ENCODE measurements at places on chromosomes 6 and 20.

GRCh38 chr6:142942805-142943227 lies 2.2 kb downstream of the HIVEP2 start:
- DNase-seq, result no peak

DNA sequence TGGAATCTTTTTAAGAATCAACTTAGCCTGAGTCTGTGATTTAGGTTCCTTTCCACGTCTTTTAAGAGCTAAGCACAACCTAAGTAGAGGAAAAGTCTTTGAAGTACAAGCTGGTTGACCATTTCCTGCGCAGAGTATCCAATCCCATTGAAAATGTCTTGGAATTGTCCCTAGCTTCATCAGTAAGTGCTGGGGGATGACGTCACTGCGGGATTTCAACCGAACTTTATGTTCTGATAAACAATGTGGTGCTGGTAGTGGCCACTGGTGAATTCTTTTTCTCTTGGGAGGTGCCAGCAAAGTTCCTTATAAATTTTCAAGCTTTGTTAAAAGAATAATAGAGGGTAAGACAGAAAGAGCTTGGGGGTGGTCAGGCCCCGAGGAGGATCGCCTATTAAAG lies 69.2 kb downstream of the PDE7B start:
- DNase-seq, result no peak

DNA sequence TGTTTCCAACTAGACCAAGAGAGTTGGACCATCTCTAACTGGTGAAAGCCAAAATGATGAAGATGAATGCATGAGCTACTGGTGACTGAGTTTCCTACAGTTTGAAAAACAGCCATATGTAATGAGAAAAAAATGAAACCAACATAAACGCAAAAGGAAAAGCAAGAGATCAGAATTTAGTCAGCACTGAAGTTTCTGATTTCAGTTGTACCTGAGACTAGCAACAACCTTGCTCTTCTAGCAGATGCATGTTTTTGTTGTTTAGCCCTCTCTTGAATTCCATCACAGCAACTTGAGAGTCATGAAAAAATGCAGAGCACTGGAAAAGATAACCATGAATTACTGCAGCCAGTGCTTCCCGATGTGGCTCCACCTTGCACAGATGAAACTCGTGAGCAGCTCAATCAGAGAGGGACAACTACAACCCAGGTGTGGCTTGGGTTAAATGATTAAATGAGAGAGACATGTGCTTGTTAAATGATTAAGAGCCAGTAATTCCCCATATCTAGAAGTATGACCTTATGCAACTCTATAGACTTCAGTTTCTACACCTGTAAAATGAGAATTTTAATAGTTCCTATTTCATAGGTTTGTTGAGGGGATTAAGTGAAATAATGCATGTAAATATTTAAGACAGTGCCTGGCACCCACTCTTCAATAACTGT lies 104.8 kb downstream of the ELOVL4 start:
- DNase-seq, result no peak

- no peak for DNase-seq
Measured at GRCh38 chr6:43455531-43456428, at the start of gene DLK2. DLK2 (minus strand) TSS chr6:43455548; CDS start chr6:43454825, 723 bp downstream.

GRCh38 chr6:106961136-106961535 lies 13.4 kb downstream of the CD24 start:
- no peak for DNase-seq

DNA sequence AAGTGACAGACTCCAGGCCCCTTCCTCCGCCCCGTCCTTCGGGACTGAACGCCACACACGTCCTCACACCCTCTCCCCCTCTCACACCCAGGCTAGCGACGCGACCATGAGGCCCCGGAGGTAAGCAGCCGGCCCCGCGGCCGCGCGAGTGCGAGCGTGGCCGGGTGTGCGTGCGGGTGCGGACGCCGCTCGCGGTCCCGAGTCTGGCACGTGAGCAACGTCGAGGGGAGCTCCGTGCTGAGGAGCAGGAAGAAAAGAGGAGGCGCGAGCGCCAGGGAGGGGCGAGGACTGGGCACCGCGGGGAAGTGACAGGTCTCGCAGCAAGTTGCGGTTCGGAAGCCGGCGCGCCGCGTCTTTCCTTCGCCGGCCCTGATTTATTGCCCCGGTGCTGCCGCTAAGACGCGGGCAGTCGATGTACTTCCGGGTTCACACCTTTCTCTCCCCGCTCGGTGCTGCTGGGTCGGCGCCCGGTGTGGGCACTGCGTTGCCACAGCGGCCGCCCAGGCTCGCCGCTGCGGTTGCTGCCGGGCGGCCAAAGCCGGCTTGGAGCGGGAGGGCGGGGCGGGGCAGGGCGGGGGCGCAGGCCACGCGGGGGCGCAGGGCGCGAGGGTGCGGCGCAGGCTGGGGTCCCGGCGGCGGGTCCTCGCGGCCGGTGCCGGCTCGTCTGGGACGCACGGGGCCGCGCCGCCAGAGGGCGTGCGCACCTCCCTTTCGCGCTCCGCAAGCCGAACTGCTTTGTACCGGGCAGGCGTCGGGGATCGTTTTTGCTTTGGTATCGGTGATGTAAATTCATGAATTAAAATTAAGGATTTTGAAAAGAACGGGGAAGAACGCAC lies 15.8 kb upstream of the LIN28B start:
- DNase-seq, result no peak

- no peak for DNase-seq
Measured at GRCh38 chr6:95128439-95128838, 448.9 kb upstream of the MANEA start.

DNA sequence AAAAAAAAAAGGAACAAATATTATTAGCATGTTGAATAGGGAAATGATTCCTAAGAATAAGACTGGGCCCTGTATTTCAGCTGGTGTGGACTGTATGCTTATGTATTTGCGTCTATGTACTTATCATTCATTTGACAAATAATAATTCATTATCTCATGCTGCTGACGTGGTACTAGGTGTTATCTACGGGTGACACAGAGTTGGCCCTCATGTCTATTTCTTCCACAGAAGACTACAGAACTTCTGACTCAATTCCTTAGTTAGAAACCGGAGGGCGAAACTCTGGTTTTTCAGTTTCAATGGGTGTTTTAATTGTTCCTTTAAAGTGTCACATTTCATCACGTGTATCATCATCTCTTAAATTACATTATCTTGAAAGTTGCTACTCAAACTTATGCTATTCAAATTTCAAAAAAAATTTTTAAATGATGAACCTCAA lies 305.9 kb downstream of the CLIC5 start:
- DNase-seq, result no peak

GRCh38 chr20:54848984-54849538 lies 373.7 kb downstream of the DOK5 start:
- DNase-seq, result no peak

DNA sequence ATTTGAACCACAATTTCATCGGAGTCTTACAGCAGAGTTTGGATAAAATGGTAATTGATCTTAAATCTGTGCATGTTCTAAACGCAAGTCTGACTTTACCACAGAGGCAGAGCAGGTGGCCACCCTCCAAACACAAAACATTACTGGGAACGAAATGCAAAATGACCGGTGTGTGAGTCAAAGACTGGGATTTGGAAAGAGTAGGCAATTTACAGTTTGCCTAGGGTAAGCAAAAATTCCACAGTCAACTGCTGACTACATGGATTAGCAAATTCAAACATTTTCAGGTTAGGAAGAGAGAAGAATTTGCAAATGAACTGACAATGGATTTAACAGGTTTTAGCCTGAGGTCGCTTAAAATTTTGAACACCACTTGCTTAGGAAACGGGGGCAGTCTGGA lies 444.4 kb downstream of the HDGFL1 start:
- no peak for DNase-seq

- DNase-seq, result peak; percentile 66
Measured at GRCh38 chr20:17806739-17807441, 107.1 kb downstream of the BANF2 start.

DNA sequence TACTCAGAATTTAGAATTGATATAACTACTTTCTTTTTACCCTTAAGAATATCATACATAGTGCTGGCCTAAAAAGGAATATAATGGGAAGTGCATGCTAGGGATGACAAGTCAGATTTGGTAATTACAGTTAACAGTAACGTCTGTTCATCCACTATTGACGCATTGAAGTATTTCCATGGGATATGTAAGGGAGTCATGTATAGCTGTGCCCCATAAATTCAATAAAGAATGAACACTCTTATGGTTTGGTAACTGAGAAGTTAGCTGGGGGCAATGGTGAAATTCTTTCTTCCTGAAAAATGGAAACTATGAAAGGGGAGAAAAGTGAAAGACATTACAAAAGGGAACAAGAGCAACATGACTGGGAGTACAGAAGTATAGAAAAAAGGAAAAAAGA lies 2.6 kb upstream of the COL19A1 start:
- no peak for DNase-seq

DNA sequence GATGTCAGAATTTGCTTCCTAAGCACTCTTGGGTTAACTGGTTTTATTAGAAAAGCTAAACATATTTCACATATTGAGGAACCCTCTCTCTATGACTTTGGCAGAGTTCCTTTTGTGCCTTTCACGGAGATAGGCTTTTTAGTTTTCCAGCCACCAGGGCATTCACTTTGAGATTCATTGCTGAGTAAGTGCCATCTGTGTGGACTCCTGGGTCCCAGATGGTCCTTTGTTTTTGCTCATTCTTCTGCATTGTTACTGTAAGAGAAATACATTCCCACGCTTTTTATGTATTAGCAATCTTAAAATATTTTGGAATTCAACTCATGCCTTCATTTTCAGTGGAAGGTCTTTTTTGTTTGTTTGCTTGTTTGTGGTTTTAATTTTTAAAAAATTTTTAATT lies 76.3 kb upstream of the PHACTR2 start:
- no peak for DNase-seq

- DNase-seq, result no peak
Measured at GRCh38 chr6:50271266-50271665, 221.5 kb upstream of the DEFB112 start.

- no peak for DNase-seq
Measured at GRCh38 chr6:56385981-56386593, 138.7 kb upstream of the COL21A1 start.

DNA sequence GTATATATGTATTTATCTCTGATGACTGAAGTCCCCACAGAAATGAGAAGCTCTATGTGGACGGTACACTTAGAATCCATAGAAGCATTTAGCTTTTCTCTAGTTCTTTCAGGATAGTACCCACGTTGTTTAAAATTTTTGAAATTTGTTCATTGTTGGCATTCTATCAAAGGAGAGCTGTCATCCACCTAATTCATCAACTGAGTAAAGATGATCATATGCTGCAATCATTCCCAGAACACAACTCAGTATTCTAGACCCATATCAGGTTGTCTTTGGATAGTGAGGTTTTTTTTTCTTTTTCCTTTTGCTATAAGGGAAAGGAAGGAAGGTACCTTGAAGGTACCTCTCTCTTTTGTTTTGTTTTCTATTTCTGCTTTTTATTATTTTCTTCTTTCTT lies 9.3 kb downstream of the SERAC1 start:
- no peak for DNase-seq

DNA sequence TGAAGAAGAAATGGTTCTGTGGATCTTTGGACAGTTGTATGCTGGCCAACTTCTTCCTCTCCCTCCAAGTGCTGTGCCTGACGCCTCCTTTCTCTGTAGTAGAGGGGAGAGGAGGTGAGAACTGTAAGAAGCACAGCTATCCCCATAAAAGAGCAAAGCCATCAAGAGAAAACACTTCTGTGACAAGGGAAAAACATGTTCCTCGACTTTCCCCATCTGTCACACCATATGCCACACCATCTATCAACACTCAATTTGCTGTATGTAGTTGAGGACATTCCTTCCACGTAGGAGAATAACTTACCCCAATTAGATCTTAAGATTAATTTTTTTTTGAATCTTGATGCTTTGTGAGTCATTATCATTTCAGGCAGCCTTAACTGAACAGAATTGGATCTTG lies 156.2 kb upstream of the PLCB4 start:
- DNase-seq, result no peak

DNA sequence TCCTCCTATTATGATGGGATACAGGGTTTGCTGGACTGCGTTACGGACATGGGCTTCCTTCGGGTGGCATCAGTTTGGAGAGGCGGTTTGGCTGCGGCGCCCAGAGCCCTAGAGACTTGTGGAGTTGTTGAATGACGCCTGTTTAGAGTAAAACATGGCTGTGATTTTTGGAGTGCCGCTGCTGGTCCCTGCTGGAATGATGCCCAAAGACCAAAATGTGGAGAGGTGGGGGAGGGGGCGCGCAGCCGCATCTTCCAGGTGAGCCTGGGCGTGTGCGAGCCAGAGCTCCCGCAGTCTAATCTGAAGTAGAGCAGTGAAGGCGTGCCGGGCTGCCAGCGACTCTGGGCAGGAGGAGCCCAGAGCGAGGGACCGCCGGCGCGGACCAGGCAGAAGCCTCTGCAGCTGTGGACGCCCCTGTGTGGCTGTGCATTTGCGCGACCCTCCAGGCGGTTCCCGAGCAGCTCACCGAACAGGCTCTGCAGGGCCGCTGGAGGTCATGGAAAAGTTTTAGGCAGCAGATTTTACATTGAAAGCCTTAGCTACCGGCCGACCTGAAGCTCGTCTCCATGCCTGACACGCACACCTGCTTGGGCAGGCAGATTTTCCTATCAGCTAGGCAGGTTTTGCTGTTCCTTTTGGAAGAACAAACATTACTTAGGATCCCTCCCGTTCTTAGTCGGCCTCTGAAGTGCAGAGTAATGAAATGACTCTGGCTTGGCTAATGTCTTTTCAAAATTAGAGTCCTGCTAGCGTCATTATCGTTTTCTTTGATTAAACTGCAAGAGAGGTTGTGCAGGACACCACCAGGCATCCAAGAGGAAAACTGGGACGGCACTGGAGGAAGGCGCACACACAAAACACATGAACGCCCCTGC lies 298.2 kb downstream of the PHACTR1 start:
- DNase-seq, result no peak

GRCh38 chr6:44463728-44464450 lies 76.4 kb downstream of the CDC5L start:
- DNase-seq, result no peak

DNA sequence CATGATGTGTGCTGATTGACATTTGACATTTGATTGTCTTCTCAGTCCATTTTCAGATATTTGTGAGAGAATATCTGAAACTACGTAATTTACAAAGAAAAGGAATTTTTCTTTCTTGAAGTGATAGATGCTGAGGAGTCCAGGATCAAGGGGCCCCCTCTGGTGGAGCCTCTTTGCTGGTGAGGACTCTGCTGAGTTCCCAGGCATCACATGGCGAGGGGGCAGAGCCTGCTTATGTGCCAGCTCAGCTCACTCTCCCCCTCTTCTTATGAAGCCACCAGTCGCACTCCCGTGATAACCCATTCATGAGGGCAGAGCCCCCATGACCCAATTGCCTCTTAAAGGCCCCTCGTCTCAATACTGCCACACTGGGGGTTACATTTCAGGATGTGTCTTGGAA lies 91.3 kb downstream of the RPP40 start:
- DNase-seq, result no peak
